ENCODE measurements at places on chromosomes 7 and 10.

- peaks cover 27% of the 10 kb centered on the region for H3K36me3 ChIP-seq
- H3K27me3 ChIP-seq = no peaks in the 10 kb centered on the region
- H3K4me3 ChIP-seq = peak overlapping the region; percentile 34
- H3K27ac ChIP-seq = peak overlapping the region; percentile 94
These were observed 43.2 kb downstream of the IKZF1 start for GRCh38 chr7:50347693-50348092.

GRCh38 chr10:70923696-70924095, 35.3 kb upstream of the PCBD1 start:
- no peaks in the 10 kb centered on the region for H3K36me3 ChIP-seq
- no peak overlapping the region for H3K27ac ChIP-seq
- H3K4me1 ChIP-seq = no peaks in the 10 kb centered on the region
- no peak for DNase-seq
- H3K4me3 ChIP-seq = no peak overlapping the region
- H3K27me3 ChIP-seq = no peaks in the 10 kb centered on the region

- DNase-seq = no peak
- H3K27me3 ChIP-seq = no peaks in the 10 kb centered on the region
- no peak within 1 kb of the TSS for H3K27ac ChIP-seq
- no peak within 1 kb of the TSS for H3K4me3 ChIP-seq
- no peaks in the 10 kb centered on the region for H3K36me3 ChIP-seq
These were observed at the start of gene AZGP1 for GRCh38 chr7:99975782-99976521. Gene AZGP1, minus strand, starts transcription at chr7:99976031. Its CDS starts 11 bp downstream, at chr7:99976020.

DNA sequence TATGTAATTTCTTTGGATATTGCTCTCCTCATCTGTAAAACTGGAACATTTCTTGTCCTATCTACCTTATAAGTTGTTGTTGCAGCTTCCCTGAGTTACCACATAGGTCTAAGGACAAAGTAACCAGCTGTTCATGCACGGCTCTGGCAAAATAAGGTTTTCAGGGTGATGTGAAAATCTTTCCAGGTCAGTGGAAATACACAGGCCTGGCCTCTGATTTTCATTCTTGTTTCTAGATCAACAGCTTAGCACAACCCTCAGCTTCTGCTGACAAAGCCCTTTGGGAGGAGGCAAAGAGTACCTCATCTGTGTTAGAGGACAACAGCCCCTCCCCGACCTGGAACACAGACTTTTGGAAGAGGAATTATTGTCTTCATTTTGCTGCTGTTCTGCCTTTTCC, 117.5 kb upstream of the AGK start:
- no peak overlapping the region for H3K27ac ChIP-seq
- no peak for DNase-seq
- H3K36me3 ChIP-seq = no peaks in the 10 kb centered on the region
- no peak overlapping the region for H3K4me3 ChIP-seq

DNA sequence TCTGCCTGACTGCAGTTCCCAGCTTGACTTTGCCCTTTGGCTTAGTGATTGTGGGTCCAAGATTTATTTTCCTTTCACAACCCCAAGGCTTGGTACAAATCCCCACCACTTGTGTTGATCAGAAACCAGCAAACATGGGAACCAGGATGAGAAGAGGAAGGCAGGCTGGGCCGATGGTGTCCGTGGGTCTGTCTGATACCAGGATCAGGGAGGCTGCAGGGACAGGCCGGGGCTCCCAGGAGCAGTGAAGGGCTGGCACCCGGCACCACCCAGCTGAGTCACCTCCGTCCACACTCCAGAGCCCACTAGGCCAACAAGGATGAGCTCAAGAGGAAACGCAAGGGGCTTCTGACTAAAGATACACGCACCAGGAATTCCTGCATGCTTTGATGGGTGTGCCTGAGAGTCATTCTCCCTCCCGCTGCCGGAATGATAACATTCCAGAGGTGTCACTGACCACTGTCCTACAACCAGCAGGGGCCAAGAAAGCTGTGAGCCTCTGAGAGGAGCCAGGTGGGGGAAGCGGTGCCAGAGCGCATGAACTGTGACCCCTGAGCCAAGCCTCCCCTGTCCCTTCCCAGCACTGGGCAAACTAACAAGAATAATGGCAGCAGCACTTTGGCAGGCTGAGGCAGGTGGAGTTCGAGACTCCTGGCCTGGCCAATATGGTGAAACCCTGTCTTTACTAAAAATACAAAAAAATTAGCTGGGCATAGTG, 29.2 kb upstream of the PROSER2 start:
- no peak overlapping the region for H3K27ac ChIP-seq
- no peaks in the 10 kb centered on the region for H3K36me3 ChIP-seq
- H3K27me3 ChIP-seq = no peaks in the 10 kb centered on the region
- H3K4me3 ChIP-seq = no peak overlapping the region
- H3K4me1 ChIP-seq = no peaks in the 10 kb centered on the region
- no peak for DNase-seq

GRCh38 chr10:76961841-76962240, 675.8 kb downstream of the KCNMA1 start:
- no peak for DNase-seq
- H3K4me1 ChIP-seq = no peaks in the 10 kb centered on the region
- no peaks in the 10 kb centered on the region for H3K36me3 ChIP-seq
- no peaks in the 10 kb centered on the region for H3K27me3 ChIP-seq
- H3K4me3 ChIP-seq = no peak overlapping the region
- no peak overlapping the region for H3K27ac ChIP-seq

GRCh38 chr10:121339114-121339513, 259.1 kb downstream of the FGFR2 start:
- no peak for DNase-seq
- no peak overlapping the region for H3K4me3 ChIP-seq
- no peaks in the 10 kb centered on the region for H3K27me3 ChIP-seq
- H3K36me3 ChIP-seq = no peaks in the 10 kb centered on the region
- H3K27ac ChIP-seq = no peak overlapping the region

GRCh38 chr10:35606430-35606829, 1.3 kb downstream of the GJD4 start:
- H3K36me3 ChIP-seq = no peaks in the 10 kb centered on the region
- no peak overlapping the region for H3K4me3 ChIP-seq
- DNase-seq = no peak
- no peak overlapping the region for H3K27ac ChIP-seq

DNA sequence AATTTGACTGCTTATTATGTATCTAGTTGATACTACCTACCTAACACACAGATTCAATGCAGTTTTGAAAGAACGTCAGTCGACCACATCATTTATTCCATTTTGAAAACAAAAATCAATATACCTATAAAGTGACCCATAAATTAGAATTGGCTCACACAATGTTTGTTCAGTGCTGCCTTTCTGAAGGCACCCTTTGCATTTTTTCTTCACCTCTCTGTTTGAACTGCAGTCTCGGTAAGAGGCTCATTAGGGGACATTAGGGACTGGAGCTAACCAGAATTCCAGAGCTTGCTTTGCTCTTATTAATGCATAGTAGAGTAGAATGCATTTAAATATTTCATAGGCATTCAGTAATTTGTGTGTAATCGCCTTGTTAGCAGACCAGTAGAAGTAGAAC, 234.1 kb downstream of the FOXP2 start:
- H3K36me3 ChIP-seq = no peaks in the 10 kb centered on the region
- H3K4me1 ChIP-seq = no peaks in the 10 kb centered on the region
- H3K27ac ChIP-seq = no peak overlapping the region
- DNase-seq = no peak

GRCh38 chr7:117706210-117706609, 167.0 kb downstream of the CTTNBP2 start:
- no peak for DNase-seq
- H3K4me1 ChIP-seq = no peaks in the 10 kb centered on the region
- no peak overlapping the region for H3K27ac ChIP-seq
- H3K36me3 ChIP-seq = no peaks in the 10 kb centered on the region

DNA sequence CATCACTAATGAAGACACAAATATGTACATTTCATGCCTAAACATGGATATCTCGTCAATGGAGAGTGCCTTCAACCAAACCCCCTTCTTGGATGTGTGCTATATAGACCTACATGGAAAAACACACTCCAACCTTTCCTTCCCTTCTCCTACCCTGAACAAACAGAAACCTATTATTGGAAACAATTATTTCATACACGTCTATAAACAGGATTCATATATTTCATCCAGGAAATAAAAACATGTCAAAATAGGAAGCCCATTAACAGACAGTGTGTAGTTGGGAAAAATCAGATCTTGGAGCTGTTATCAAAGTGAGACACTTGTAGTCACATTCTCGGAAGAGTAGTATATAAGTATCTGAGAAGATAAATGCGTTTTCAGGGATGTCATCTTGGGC, 81.1 kb downstream of the NRP1 start:
- peaks cover 11% of the 10 kb centered on the region for H3K4me1 ChIP-seq
- no peaks in the 10 kb centered on the region for H3K27me3 ChIP-seq
- H3K4me3 ChIP-seq = no peak overlapping the region
- H3K27ac ChIP-seq = no peak overlapping the region
- no peak for DNase-seq

DNA sequence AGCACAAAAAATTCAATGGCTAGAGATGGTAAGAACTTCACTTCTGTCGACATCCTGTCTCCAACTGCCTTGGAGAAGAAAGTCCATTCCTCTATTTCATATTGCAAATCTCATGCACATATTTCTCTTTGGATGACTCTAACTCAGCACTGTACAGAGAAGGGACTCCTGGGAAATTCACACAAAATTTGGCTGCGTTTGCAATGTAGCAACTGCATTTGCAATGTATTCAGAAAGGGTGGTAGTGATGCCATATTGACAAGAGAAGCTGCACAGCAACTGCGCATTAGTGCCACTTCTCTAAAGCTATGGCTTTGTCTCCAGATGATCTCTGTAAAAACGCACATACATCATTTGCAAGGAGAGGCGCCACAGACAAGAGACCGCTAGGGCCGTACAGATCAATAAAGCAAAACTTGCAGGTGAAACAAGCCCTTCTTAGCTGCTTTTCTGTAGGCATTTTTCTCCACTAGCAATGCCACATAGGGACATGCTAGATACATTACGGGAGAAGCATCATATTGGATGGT, 389.5 kb downstream of the TCERG1L start:
- DNase-seq = no peak
- no peak overlapping the region for H3K27ac ChIP-seq
- H3K4me3 ChIP-seq = no peak overlapping the region
- H3K27me3 ChIP-seq = no peaks in the 10 kb centered on the region

DNA sequence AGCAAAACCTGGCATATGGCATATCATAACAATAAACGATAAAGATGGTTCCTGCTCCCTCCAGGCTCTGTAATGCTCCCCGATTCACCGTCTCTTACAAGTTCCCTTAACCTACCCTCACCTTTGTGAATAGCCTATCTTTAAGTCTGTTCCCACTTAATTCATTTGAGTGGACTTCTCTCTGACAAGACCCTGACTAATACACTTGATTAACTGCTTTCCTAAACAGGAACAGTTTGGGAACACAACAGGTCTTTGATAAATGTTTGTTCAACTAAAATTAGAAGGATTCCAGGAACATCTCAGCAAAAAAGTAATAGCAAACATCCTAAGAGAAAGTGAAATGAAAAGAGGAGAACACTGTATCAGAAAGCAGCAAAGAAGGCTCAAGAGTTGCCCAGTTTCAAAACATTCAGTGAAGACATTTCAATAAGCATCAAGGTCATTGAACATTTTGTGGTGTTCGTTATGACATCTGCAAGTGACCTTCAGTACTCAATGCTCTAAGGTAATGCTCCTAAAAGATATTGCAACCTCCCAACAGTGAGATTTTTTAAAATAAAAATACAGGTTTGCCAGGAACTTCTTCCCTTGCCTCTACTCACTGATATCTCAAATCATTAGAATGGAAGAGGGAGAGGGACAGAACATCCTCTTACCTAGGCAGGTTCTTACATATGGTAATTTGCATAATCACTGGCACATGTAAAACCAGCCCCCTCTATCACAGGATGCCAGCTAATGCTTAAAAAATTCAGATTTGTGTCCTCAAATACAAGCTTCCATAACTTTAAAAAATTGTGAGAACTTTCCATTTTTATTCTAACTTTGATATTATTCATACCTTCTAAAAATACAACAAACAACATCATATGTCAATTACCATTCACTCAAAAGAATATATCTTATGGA, 11.4 kb upstream of the ARHGAP12 start:
- H3K27me3 ChIP-seq = no peaks in the 10 kb centered on the region
- no peak for DNase-seq
- H3K36me3 ChIP-seq = no peaks in the 10 kb centered on the region
- no peak overlapping the region for H3K4me3 ChIP-seq
- H3K4me1 ChIP-seq = peaks cover 4% of the 10 kb centered on the region
- no peak overlapping the region for H3K27ac ChIP-seq

- H3K36me3 ChIP-seq = no peaks in the 10 kb centered on the region
- H3K4me3 ChIP-seq = no peak overlapping the region
- DNase-seq = no peak
These were observed 66.1 kb upstream of the PDZD8 start for GRCh38 chr10:117441361-117441760.

GRCh38 chr7:93964813-93965212, 39.3 kb downstream of the BET1 start:
- DNase-seq = no peak
- H3K4me3 ChIP-seq = no peak overlapping the region
- H3K27ac ChIP-seq = no peak overlapping the region
- H3K4me1 ChIP-seq = no peaks in the 10 kb centered on the region
- no peaks in the 10 kb centered on the region for H3K27me3 ChIP-seq

GRCh38 chr7:127793582-127793981, 141.6 kb downstream of the SND1 start:
- no peaks in the 10 kb centered on the region for H3K36me3 ChIP-seq
- peaks cover 3% of the 10 kb centered on the region for H3K4me1 ChIP-seq
- DNase-seq = no peak
- no peak overlapping the region for H3K4me3 ChIP-seq

GRCh38 chr10:53679666-53680065, 907.1 kb upstream of the MBL2 start:
- no peak overlapping the region for H3K27ac ChIP-seq
- no peaks in the 10 kb centered on the region for H3K36me3 ChIP-seq
- H3K4me3 ChIP-seq = no peak overlapping the region
- H3K4me1 ChIP-seq = no peaks in the 10 kb centered on the region
- H3K27me3 ChIP-seq = no peaks in the 10 kb centered on the region
- DNase-seq = no peak

DNA sequence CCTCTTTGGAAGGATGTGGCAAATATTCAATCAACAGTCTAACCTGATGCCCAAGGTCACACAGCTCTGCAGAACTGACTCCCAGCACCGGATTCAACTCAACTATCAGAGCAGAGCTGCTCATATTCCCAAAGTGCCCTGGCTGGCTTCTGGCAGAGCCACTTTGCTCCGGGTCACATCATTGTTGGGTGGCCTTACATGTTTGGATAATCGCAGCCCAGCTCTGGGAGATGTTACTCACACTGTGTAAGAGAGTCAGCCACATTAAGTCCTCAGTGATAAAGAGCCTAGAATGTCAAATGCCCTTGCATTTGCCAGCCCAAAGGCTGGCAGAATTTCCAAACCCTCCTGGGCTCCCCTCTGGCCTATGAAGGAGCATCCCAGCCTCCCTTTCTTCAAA, 79.8 kb upstream of the PDE1C start:
- H3K27me3 ChIP-seq = no peaks in the 10 kb centered on the region
- H3K27ac ChIP-seq = no peak overlapping the region
- no peaks in the 10 kb centered on the region for H3K4me1 ChIP-seq
- H3K36me3 ChIP-seq = no peaks in the 10 kb centered on the region
- no peak overlapping the region for H3K4me3 ChIP-seq
- no peak for DNase-seq

- peaks cover 5% of the 10 kb centered on the region for H3K4me1 ChIP-seq
- H3K36me3 ChIP-seq = no peaks in the 10 kb centered on the region
- no peak within 1 kb of the TSS for H3K27ac ChIP-seq
- no peak for DNase-seq
These were observed at the start of gene SNCG for GRCh38 chr10:86958116-86958900. Gene SNCG, plus strand, starts transcription at chr10:86958599. Its CDS starts 99 bp downstream, at chr10:86958698.

Data from effector memory CD4-positive, alpha-beta T cell (primary cell).